Type B pancreatic cell (in vitro differentiated cells): ENCODE measurements at places on chromosomes 5 and 9. TPM values are rescaled to one million over a fixed set of nuclear protein-coding genes. Genes with fewer than 3 reads are reported as not detected.

- DNase-seq: no peak
Observed at GRCh38 chr5:87020099-87020934, 247.4 kb upstream of the RASA1 start.

DNA sequence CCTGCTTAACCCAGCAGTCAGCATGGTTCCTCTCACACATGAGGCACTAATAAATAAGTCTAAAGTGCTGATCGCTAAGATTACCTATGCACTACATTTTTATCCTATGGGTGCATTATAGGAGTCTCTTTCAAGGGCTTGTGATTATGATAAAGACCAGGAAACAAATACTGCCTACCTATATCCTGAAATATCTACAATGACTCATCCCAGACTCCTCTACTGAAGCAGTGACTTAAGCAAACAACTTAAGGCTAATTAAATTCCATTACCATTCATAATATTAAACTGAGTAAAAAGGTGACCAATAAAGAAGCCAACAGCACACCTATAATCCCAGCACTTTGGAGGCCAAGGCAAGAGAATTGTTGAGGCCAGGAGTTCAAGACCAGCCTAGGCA lies 338.4 kb downstream of the DNAH5 start:
- DNase-seq: no peak

DNA sequence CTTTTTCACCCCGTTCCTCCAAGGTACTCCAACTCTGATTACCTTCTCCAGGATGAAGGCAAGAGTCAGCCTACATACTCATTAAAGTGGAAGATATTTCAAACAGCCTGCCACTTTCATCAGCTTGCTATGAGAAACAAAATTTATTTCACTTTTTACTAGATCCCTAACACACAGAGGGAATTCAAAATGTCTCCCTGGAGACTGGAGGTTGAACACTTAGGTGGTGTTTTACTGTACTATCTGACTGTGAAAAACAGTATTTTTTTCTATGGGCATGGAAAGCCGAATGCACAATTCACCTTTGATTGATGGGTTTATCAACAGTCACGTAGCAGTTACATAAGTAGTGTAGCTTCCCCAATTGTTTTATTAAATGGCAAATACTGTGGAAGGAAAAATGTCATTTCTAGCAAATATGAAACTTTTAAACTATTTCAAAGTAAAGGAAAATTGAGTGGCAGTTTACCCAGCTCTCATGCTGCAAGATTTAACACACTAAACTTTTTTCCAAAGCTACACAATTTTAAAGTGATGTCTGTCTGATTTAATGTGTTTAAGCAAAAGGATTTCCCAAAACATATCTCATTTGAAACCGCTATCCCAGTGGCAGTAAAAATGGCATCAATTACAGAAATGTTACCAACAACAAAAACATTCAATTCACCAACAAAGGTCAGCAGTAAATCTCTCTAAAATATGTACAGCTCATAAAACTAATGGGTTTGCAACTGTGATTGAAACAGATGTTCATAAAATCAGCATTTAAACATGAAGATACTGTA lies 125.0 kb upstream of the TLE4 start:
- no peak for DNase-seq

DNA sequence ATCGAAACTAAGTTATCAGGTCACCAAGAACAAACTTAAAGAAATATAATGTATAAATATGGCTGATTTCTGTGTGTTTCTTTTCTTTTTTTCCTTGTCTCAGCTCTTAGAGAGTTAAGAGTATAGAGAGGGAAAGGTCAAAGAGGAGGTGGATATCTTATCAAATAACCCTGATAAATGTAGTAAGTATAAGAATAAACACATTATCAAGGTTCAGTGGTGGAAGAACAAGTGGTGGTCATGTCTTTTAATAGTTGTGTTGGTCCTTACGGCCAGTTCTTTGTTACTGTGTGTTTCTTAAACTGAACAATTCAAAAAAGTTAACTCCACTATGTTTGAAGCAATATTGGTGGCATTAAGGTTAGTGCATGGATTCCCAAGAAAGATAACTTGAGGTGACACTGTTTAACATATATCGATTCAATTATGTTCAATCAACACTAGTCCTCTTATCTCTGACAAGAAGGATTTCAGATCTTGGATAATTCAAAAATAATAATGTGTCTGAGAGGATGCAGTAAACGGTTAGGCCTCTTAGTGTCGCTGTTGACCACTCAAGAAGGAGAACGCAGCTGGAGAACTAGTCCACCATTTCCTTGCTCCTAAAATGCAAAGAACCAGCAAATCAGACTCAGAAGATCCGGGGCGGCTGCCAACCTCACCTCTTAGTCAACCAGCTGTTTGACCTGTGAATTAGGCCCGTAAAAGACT lies at the start of gene PCDHGA3:
PCDHGA3 (plus strand) TSS at position 588 of the 711 bp plus-strand sequence. CDS start 205 bp downstream, outside the sequence.
- DNase-seq: no peak

DNA sequence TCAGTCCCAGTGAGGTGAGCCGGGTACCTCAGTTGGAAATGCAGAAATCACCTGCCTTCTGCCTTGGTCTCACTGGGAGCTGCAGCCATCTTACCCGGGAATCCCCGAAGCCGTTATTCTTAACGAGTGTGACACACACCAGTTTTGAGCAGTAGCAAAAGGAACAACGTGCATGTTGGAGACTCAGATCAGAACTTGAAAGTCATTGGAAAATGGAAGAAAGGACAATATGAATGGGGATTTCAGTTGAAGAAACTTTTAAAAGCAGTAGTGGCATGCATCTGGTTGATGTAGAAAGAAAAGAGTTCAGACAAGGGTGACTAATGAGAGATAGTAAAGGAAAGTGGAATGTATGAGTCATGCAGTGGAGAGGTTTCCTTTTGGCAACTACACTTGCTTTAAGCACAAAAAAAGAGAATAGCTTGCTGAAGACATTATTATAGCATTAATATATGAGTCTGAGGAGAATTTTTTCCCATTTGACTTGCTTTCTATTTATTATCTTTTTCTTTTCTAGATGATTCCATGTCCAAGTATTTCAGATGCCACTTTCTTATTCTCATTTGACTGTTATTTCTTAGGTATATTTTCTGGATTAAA lies 44.4 kb upstream of the ANKDD1B start:
- no peak for DNase-seq

GRCh38 chr5:10333154-10334006 lies 20.1 kb upstream of the MARCHF6 start:
- peak; percentile 67 for DNase-seq

GRCh38 chr9:93680443-93681268 lies 104.3 kb downstream of the PHF2 start:
- peak; percentile 66 for DNase-seq

Gene SHISAL2B
- total RNA-seq: 0.63 TPM in 1 of 2 replicates, not detected in the other

Gene KIF4B
- 0.14 and 0.17 TPM in 2 replicates for total RNA-seq

Gene COL15A1
- 0.12 and 0.68 TPM in 2 replicates for total RNA-seq

Gene PTGDS
- 1.4 and 1.7 TPM in 2 replicates for total RNA-seq

Gene ZDHHC11B
- 2.2 and 4.0 TPM in 2 replicates for total RNA-seq

Gene SEMA6A
- 74.0 and 84.2 TPM in 2 replicates for total RNA-seq

Gene SLCO4C1
- total RNA-seq: 4.6 and 11.0 TPM in 2 replicates
